ENCODE measurements at places on chromosomes 2 and 18.

- DNase-seq = no peak
Observed at GRCh38 chr2:37896319-37896718, 28.8 kb upstream of the RMDN2 start.

GRCh38 chr2:34104601-34105000, 505.5 kb upstream of the FAM98A start:
- no peak for DNase-seq

GRCh38 chr2:31255911-31256571, 22.1 kb downstream of the EHD3 start:
- DNase-seq = no peak

DNA sequence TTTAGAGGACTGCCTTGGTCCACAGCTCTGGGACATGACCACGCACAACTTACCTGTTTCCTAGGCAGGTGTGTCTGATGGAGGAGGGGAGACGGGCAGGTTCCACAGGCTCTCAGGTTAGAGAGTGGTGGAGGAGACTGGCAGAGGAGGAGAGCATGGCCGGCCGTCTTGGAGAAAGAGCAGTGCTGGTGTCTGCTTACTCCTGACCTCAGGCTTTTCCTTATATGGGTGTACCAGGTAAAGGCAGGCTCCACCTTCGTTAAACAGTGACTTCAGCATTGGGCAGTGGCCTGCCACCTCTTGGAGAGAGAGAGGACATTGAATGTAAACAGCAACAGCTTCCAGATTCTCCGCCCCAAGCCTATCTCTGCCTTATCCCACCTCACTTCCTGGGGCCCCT, at the start of gene CAPN13:
CAPN13 (minus strand) TSS at position 198 of the 400 bp plus-strand sequence. CDS start 20,121 bp downstream, outside the sequence.
- DNase-seq = no peak

GRCh38 chr2:216714376-216714775, 19.0 kb upstream of the IGFBP5 start:
- DNase-seq = no peak

- DNase-seq = no peak
Observed at GRCh38 chr18:11831921-11832320, 19.3 kb upstream of the CHMP1B start.

GRCh38 chr2:105144152-105144940, 97.2 kb upstream of the GPR45 start:
- no peak for DNase-seq

GRCh38 chr2:67256892-67257291, 140.2 kb upstream of the ETAA1 start:
- DNase-seq = no peak

GRCh38 chr18:49471532-49471931, 11.1 kb upstream of the DYM start:
- DNase-seq = no peak

- DNase-seq = no peak
Observed at GRCh38 chr2:221606424-221606823, 34.3 kb upstream of the EPHA4 start.

GRCh38 chr2:42770288-42771131, 6.6 kb upstream of the OXER1 start:
- DNase-seq = no peak

DNA sequence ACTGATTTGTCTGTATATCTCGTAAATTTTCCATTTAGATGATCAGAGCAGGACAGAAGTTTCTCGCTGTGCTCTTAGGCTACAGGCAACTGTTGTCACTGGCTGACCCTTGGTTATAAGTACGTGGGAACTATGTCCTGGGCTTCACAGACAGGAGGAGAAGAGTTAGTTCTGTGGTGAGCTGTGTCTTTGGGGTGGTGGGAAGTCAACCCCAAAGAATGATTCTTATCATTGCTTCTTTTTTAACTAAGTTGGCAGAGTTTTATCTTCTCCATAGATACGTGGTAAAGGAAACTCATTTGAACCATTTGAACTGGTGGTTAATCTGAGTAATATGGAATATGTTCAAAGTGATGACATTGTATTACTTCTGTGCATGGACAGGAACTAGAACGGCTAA, 230.6 kb upstream of the EPAS1 start:
- peak; percentile 51 for DNase-seq

GRCh38 chr2:60853531-60853930, 27.8 kb upstream of the REL start:
- DNase-seq = no peak

DNA sequence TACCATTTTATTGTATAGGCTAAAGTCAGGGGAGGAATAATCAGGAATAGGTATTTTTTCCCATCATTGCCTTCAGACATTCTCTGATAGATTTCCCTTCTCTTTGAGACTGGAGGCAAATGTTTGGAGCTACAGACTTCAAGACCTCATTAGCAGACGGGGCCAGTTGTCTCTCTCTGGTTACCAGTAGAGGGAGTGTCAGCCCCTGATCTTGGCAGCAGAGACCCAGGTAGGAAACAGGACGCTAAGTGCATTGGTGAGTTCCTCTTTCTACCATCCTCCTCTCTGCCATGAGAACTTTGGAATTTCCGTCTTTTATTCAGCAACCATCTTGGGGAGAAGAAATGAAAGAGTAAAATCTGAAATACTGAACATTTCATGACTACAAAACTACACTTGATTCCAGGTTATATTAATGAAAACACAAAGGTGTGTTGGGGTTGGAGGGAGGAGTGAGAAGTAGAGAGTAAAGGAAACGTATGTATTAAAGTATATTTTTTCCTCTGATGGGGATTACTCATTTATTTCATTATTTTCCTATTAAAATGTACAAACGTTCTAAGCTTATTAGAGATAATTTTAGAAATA, 186.2 kb upstream of the GCFC2 start:
- DNase-seq = peak; percentile 27

DNA sequence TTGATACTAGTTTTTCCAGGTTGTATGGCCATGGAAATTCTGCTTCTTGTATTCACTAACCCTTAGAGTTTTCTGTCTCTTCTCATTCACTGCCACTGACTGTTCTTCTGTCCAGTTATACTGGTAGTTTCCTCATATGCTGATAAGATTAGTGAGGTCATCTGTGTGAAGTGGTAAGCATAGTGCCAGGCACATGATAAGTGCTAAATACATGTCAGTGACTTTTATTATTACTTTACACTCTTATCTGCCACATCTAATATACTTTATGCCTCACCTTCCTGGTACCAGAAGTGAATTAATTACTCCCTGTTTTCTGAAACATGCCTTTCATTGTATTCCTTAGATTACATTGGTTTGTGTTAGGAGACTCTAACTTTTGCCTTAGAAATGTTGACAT, 91.3 kb downstream of the NBEAL1 start:
- no peak for DNase-seq

DNA sequence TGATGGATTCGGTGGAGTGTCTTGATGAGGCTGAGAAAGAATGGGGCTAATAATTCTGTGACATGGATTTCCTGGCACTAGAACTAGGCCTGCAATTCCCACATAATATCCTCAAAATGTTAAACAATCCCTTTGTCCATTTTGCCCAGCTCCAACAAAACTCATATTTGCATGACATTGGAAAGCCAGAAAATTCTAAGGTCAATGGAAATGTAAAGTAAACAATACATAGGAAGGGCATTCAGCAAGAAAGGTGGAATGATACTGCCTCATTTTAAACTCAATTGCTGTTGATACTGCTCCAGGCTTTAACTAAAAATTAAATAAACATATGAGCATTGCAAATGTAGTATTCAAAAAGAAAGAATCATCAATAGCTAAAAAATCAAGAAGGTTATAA, 434.8 kb upstream of the SLC8A1 start:
- no peak for DNase-seq

- no peak for DNase-seq
Observed at GRCh38 chr2:204191574-204191973, 255.0 kb downstream of the ICOS start.

GRCh38 chr18:63477200-63477599, 442 bp downstream of the SERPINB5 start:
- DNase-seq = no peak

GRCh38 chr2:169765523-169765922, 31.9 kb downstream of the KLHL23 start:
- DNase-seq = no peak

- DNase-seq = no peak
Observed at GRCh38 chr2:207219676-207220501, 54.1 kb upstream of the KLF7 start.

DNA sequence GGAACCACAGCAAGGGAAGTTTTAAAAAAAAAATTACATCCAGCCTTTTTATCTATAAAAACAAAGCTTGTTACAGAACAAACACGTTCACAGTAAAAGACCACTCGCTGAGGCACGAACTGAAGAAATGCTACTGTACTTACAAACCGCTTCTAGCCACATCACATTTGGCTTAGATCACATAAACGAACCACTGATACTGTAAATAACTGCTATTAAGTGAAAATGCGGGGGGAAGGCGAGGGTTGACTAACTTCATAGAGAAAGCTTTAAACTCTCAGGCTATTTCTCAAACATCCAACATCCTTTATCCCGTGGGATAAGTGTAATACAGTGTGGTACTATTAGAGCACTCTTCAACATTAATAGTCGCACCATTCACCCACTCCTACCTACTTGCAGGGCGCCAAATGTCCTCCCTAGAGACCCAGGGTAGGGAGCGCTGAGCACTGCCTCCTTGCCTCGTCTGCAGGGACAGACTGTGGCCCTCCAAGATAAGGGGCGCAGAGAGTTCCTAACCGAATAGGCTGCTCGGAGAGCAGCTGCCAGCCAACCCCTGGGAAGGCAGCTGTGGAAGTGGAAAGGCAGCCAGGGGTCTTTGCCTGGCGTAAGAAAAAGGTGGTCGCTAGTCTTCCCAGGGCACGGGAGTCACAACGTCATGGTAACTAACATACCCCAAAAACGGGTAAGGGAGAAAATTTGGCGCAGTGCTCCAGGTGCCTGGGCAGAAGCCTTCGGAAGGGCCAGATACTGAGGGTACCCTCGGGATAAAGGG, 854 bp downstream of the GPR155 start:
- peak; percentile 20 for DNase-seq

DNA sequence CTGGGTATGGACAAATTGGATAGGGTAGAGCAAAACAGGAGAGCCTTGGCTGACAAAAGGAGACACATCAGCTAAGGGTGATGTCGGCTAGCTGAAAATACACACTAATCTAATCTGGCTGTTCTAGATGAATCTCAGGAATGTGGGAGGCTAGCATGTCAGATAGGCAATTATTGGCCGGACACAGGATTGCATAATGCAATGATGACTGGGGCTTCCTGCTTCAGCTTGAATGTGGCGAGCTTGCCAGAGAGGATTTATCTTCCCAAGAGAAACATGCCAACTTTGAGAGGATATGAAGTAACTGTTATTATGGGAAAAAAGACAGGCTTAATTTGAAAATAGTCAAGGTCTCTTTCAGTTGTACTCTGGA, 102.4 kb downstream of the TRIB2 start:
- no peak for DNase-seq

DNA sequence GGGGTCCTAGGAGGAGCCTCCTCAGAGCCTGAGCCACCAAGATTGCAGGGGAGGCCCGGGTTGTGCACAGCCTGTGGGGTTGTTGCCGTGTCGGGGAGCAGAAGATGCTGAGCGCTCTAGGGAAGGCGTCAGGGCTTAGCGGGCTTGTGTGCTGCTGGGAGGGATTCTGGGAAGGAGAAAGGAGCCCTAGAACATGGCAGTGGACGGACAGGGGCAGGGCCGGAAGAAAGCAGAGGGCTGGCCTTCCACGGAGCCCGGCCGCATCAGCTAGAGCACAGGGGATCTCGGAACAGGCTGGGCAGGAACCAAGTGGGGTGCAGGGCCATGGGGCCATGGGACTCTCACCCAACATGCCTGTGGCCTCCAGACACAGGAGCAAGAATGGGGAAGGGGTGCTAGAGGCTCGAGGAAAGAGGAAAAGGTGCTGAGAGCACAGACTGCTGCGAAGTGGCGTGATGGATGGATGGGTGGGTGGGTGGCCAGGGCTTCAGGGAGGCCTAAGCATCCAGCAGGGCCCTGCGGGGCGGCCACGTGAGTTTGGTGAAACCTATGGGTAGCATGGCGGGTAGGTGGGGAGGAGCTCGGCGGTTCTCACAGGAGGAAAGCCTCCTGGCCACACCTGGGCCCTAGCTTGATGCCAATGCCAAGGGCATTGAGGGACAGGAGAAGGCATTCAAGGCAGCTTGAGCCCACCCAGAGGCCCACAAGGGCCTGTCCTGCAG, 35.8 kb downstream of the MTERF4 start:
- DNase-seq = no peak

DNA sequence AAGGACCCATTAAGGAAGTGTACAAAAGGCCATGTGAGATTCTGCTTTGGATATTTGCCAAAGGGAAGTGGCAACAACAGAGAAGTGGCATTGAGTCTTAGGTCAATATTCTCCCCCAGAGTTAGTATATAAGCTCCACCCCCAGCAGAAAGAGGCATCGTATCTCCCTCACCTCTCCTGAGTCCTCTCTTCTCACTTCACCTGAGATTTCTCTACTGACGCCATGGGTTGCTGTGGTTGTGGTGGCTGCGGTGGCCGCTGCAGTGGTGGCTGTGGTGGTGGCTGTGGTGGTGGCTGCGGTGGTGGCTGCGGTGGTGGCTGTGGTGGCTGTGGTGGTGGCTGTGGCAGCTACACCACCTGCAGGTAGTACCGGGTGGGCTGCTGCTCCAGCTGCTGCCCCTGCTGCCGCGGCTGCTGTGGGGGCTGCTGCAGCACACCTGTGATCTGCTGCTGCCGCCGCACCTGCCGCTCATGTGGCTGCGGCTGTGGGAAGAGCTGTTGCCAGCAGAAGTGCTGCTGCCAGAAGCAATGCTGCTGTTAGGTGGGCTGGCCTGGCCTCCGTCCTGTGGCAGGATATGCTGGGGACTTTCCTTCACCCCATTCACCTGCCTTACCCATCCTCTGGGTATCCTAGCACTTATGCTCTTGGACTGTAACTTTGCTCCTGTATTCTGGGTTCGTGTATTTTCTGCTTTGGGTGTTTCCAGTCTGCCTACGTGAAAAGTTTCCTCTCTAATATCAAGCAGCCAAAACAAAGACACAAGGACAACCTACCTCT, 5.9 kb downstream of the SCYGR3 start:
- DNase-seq = no peak

DNA sequence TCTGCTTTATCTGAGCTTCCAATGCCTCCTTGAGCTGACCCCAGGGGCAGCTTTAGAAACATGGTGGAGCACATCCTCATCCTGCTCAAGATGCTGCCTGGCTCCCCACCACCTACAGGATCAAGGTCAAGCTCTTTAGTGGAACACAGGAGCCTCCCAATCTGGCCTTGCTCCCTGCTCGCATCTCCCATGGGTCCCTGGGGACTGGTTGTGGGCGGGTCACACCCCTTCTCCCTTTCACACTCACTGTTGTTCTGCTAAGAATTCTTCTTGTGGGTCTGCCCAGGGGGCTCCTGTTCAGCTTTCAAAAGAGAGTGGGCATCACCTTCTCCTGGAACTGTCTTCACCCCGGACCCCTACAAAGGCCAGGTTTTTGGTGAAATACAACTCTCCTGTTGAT, 8.4 kb upstream of the NT5DC4 start:
- no peak for DNase-seq

DNA sequence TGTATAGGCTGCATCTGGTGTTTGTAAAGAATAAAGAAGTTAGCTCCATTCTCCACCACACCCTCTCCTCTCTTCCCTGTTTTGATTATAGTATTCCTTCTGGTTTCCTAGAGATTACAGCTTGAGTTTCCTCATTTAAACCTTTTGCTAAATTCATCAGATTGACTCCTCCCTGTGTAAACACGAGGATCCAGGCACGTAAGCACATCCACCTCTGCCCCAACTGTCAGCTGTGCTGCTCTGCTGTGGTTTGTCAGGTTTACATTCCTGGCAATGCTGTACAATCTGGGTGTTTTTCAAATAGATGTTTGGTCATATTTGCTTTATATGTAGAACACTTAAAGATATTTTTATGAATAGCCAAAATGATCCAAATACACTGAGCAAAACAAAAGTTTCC, 302.8 kb downstream of the PTGR3 start:
- no peak for DNase-seq
